ENCODE measurements at places on chromosomes 5 and 9.
A peak's percentile ranks its signal among the peaks of the same experiment; 100 is the strongest.

GRCh38 chr5:157324237-157324636 lies 58.3 kb downstream of the CYFIP2 start:
- DNase-seq = no peak

- peak; percentile 46 for DNase-seq
Measured at GRCh38 chr5:14946815-14947620, 75.4 kb upstream of the ANKH start.

DNA sequence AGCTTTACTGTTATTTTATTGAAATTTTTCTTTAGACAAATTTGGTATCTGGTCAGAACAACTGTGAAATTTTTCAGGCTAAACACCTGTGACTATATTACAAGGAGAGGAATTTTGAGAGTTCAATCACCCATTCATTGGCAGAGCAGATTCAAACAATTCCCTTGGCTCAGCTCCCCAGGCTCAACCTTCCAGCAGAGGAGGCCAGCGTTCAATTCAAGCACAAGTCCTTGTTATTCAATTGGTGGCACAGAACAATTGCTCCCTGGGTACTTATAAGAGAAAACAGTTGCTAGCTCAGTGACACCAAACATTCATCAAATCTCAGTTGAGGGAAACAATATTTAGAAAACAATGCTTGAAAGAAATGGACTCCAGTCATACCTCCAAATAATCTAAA lies 83.3 kb downstream of the SUSD1 start:
- no peak for DNase-seq

GRCh38 chr5:82815871-82816270 lies 261.3 kb downstream of the TMEM167A start:
- DNase-seq = no peak

GRCh38 chr9:124880501-124880900 lies 18.6 kb downstream of the ARPC5L start:
- DNase-seq = no peak

DNA sequence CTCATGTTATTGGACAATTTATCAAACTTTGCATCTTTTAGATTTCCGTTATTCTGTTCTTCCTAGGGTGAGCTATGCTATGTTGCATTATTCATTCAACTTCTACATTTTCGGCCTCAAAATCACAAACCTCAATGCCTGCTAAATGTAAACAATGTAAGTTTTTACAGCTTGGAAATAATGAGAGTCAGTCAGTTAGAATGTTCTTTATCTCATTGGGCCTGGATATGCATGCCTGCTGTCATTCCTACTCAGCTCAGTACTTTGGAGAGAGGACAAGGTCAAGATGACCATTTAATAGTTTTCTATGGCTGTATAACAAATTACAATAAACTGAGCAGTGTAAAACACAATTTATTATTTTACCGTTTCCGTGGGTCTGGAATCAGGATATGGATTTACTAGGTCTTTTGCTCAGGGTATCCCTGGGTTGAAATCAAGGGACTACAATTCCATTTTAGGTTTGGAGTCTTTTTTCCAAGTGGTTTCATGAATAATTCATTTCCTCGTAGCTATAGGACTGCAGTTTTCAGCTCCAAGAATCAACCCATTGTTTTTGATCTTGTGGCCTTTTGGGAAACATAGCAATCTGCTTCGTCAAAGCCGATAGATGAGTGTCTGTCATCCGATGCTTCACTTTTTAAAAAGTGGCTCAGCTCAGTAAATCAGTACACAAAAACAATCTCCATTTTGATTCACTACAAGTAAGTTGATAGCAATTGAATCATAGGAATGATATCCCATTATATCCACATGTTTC lies 1143.2 kb upstream of the CDH6 start:
- no peak for DNase-seq

DNA sequence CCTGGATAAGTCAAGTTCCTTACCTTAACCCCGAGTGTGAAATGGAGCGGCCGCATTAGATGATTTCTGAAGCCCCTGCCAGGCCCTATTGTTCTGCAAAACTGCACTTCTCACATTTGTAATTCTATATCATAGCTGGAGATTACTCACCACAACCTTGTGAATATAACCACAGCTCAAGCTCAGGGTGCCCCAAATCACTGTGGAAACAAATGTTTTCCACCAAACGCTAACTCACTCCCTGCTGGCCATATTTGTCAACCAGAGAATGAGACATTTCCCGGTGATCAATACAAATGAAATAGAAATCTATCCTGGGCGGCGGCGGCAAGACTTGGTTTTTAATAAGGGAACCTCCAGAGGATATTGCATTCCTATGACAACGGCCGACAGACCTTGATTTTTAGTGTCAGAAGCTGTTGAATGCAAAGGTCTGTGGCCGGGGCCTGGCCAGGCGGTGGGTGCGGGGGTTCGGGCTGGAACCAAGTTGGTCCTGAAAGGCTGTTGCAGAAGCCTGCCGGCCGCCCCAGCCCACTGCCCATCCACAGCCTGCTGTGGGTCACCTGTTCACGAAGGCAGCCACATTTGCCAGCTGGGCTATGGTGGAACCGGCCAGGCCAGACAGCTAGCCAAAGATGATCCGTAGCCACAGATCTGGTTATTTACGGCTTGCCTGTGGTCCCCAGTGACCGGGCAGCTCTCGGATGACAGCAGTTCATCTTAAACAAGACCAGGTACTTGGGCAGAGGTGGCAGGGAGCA lies 93.9 kb upstream of the LMX1B start:
- DNase-seq = no peak

DNA sequence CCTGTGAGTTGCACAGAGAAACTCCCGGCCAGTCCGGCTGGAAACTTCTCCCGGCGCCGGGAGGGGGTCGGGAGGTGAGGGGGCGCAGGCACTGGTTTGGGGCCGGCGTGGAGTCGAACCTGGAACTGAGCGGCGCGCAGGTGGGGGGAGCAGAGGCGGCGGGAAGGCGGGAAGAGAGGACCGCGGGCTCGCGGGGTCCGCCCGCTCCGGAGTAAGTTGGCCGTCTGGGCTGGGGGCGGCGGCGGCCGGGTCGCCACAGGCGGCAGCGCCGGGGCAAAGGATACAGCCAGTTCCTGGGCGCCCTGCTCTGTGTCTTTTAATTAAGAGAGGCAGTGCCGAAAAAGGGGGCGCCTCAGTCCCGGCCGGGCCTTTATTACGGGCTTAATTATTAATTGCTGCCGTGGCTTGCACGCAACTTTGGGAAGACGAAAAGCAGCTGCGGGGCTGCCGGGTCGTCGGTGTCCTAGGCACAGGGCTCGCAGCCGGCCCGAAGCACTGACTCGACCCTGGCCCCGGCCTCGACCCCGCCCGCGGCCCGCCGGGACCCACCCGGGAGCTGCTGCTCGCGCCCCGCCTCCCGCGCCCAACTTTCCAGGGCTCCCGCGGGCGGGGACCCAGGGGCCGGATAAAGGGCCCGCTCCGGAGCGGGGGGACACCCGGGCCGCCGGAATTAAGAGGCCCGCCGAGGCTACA lies 1.1 kb downstream of the NTNG2 start:
- no peak for DNase-seq

- DNase-seq = no peak
Measured at GRCh38 chr9:69279084-69279731, 45.8 kb upstream of the ENTREP1 start.

Measured in activated naive CD4-positive, alpha-beta T cell treated with anti-CD3 and anti-CD28 coated beads, Interleukin-2, amount 10 ng/mL, durations not matched to agents 7 days and 5 days (primary cell).